ENCODE measurements at places on chromosomes 13 and 19.
A peak's percentile ranks its signal among the peaks of the same experiment; 100 is the strongest.

- DNase-seq = no peak
Measured at GRCh38 chr13:98142380-98143156, at the start of gene FARP1. Gene FARP1, plus strand, starts transcription at chr13:98143094. Its CDS starts 70,149 bp downstream, at chr13:98213243.

- no peak for DNase-seq
Measured at GRCh38 chr13:76522083-76522755, 364.0 kb downstream of the KCTD12 start.

DNA sequence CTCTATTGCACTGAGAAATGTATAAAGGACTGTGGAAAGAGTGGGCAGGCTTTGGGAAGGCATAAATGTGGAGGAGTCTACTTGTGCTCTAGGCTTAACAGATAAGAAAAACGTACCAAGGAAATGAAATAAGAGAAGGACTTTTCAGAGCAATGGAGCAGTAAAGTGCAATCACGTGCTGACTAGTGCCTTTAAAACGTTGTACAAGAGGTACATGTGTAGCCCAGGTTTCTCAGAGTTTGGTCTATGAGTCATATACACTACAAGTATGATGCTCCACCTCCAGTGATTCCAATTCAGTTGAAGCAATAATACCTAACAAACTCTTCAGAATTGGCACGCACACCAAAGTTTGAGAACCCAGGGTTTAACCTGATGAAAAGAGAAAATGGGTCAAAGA, 13.4 kb upstream of the FNDC3A start:
- no peak for DNase-seq

DNA sequence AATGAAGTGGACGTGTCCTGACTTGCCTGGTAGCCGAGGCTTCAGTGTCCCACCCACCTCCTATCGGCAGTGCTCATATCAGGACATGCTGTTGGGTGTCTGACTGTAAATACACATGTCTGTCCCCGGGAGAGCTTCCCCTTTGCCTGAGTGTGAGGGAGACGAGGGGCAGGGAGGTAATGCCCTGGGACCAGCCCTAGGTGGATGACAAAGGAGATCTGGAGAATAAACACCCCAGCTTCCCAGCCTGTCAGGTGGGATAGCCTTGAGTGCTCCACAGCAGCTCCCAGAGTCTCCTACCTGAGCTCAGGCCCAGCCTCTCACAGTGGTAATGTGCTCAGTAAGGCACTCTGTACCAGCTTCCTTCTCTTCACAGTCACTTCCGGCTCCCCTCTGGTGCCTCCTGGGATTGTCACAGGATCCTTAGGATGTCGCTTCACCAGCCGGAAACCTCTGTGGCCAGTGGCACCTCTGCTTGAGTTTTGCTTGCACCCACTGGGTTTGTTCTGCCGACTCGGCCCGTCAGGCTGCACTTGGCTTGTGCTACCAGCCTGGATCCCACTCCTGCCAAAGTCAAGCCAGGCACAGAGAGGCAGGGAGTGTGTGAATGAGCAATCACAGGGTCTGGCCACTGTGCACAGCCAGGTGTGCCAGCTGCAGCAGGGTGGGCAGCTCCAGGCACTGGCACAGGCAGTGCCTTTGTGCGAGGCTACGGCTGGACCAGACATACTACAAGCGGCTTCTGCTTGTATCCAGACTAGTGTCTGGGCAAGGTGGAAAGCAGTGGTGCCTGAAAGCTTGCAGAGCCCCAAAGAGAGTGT, 54.4 kb upstream of the RGCC start:
- no peak for DNase-seq

DNA sequence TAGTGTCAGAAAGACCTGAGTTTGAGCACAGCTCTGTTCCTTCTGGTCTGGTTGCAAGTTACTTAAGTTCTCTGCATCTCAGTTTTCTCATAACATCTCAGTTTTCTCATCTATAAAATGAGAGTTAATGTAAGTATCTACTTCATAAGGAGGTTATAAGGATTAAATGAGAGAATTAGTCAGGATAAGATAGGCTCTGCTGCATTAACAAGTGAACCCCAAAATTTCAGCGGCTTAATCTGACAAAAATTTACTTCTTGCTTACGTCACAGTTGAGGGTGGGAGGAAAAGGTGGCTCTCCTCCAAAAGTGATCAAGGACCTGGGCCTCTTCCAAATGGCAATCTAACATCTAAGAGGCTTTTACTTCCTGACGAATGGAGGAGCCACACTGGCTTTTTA, 31.5 kb upstream of the LRCH1 start:
- no peak for DNase-seq

GRCh38 chr13:110411688-110412059, 104.6 kb downstream of the COL4A2 start:
- no peak for DNase-seq

DNA sequence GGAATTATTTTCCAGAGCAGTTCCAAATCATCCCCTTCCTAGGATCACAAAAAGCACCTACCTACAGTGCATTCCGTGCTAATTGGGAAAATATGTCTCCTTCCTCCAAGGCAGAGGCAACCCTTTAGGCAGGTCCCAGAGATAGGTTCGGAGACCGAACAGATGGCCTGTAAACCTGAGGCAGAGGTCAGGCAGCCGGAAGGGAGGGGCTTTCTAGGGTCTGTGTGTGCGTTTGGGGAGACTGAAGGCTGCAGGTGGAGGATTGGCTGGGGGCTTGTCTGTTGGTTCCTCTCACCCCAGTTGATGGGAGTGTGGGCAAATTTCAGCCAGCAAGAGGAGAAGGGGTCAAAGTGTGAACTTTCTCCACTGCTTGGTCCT, 7.1 kb downstream of the KCNN4 start:
- DNase-seq = no peak

DNA sequence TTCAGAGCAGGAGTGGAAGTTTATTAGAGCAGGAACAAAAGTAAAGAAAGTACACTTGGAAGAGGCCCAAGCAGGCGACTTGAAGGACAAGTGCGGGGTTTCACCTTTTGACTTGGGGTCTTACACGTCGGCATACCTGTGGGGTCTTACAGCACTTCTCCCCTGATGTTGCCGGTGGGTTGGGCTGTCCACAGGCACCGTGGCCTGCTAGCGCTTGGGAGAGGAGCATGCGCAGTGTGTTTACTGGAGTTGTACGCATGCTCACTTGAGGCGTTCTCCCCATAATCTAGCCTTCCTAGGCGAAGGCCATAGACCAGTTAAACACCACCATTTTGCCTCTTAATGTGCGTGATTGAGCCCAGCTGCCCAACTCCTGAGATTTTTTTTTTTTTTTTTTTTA, 25.0 kb upstream of the PLEKHF1 start:
- no peak for DNase-seq

- peak; percentile 10 for DNase-seq
Measured at GRCh38 chr13:46321494-46322225, 65.4 kb downstream of the RUBCNL start.

GRCh38 chr13:111476197-111476596, 155.8 kb downstream of the TEX29 start:
- no peak for DNase-seq

DNA sequence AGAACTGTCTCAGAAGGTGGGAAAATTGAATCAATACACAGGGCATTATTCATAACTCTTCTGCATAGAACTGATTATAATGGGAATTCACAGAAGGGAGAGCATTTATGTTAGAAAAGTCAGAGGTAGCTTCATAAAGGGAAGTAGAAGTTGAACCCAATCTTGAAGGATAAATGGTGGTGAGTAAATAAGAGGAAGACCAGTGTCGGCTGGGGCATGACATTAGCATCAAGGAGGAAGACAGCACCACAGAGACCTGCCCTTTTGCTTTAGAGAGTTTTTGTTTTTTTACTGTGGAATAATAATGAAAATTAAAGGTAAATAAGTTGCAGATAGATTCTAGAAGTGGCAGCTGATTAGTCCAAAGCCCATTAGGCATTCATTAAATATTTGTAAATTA, 21.9 kb downstream of the CDC16 start:
- no peak for DNase-seq

DNA sequence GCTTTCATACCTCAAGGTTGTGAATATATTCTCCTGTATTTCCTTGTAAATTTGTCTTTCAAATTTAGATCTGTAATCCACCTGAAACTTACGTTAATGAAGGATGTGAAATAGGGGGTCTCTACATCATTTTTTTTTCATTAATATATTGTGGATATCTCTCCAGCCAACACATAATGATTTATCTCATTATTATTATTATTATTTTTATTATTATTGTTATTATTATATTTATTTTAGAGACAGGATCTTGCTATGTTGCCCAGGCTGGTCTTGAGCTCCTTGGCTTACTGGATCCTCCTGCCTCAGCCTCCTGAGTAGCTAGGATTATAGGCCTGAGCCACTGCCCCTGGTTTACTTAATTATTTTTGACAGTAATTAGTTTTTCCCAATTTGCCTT, 4.3 kb upstream of the LIPE start:
- DNase-seq = no peak

- no peak for DNase-seq
Measured at GRCh38 chr13:100667894-100668293, 6.7 kb downstream of the TMTC4 start.

- no peak for DNase-seq
Measured at GRCh38 chr13:94608586-94608985, 6.9 kb downstream of the GPR180 start.

DNA sequence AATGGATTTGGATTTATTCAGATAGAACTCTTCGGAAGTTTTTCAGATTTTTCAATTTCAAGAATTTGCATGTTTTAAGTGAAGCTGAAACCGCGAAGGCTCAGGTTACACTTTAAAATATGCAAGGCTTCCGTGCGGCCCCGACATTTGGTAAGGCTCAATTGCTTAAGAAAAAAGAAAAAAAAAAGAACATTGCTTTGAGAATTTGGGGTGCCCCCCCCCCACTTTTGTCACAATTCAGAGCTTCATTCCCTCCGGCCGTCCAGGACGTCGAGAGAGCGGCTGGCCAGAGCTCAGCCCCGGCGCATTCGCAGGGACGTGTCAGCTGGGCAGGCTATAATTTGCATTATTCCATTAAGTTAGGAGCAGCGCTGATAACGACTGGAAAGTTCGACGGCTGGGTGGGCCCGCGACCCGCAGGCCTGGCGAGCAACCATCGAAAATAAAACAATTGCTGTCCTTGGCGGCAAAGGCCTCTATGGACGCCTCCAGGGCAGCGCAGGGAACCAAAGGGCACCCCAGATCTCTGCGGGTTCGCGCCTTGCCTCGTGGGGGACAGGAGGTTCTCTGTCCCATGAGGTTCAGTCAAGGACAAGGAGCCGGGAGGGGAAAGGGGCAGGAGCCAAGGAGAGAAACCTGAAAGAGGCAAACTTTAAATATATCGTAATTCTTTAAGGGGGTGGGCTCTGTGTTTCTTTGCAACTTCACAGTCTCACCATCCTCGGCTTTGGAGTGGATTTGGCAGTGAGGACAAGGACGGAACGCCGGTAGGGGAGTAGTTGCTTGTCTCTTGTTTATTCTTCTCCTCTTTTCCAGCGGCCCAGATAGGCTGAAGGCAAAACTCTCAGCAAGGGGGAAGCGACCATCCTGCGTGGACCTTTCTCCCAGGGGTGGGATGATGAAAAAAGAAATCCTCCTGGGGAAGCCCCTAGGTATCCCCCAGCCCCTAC, 7.0 kb downstream of the SOX21 start:
- no peak for DNase-seq

DNA sequence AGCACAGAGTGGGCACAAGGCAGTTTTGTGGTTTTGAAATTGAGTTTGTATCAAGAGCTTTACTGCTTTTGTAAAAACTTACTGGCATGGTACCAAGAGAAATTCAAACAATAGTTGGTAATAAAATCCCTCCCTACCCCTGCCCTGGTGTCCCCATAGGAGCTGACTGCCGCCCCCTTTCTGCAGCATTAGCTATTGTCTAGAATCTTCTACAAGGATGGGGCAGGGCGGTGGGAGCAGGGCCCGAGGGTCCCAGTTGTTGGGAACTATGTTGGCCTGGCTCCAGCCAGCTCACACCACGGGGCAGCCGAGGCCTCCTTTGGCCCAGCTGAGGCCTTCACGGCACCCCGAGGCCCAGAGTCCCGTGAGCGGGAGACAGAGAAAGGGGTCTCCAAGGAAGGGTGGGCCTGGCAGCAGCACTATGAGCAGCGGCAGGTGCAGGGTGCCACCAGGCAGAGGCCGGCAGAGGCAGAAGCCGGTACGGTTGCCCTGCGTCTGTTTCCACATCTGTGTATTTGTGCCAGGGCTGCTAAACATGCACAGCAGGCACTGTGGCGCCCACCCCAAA, 57.9 kb downstream of the KDM4B start:
- no peak for DNase-seq

GRCh38 chr19:45955905-45956608, 17.6 kb downstream of the NOVA2 start:
- DNase-seq = no peak

GRCh38 chr19:28990522-28990921, 222.4 kb downstream of the UQCRFS1 start:
- no peak for DNase-seq

GRCh38 chr19:40357640-40358039, 9.1 kb downstream of the PLD3 start:
- no peak for DNase-seq

GRCh38 chr19:11821474-11822109, 7.5 kb downstream of the ZNF440 start:
- no peak for DNase-seq

GRCh38 chr13:40148742-40149141, 493.3 kb downstream of the COG6 start:
- DNase-seq = no peak

- DNase-seq = no peak
Measured at GRCh38 chr13:111252446-111253364, 67.7 kb upstream of the TEX29 start.

DNA sequence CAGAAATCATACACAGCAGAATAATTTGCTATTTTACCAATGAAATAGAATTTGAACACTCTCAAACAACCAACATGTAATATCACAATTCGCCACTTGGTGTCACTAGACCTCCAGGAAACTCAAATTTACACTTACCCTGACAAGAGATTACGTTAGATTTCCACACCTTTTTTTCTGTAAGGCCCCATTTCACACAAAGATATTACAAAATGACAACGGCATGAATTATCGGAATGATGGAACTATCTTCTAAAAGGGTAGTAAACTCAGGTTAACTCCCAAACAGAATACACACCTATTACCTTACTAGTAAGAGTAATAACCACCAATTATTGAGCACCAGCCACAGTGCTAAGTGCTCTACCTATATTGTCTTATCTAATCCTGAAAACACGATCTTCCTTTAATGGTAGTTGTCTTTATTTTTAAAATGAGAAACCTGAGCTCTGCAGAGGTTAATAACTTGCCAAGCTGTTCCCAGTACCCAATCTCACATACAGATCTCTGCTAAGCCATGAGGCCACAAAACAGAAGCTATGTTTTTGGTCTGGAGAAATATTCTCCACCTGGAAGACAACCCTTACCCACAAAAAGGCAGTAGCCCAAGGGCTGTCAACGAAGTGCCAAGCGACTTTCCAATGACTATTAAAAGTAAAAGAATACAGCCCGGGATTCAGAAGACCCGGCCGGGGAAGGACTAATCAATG, 152.4 kb downstream of the DCLK1 start:
- no peak for DNase-seq

DNA sequence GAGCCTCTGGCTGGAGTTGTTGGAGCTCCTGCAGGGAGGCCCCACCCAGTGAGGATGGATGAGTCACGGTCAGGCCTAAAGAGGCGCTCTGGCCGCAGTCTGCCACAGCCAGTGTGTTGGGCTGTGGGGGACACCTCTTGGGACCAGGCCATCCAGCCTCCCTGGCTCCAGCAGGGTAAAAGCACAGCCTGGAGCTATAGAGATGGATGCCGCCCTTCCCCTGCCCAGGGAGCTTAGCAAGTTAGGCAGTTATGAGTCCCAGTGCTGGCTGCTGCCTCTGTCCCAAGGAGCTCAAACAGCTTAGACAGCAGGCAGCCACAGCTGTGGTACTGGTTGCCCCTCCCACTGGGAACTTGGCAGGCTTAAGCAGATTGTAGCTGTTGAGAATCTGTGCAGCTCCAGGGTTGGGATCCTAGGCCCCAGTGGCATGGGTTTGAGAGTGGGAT, 100.9 kb downstream of the NDFIP2 start:
- no peak for DNase-seq

Data from AG04450 (cell line).